Muscle of arm (tissue), 14 donors: ENCODE measurements at places on chromosomes 16 and 17. TPM values are rescaled to one million over a fixed set of nuclear protein-coding genes. Genes with fewer than 3 reads are reported as not detected.

- no peak for DNase-seq
Measured at GRCh38 chr16:49789616-49790015, 66.3 kb downstream of the ZNF423 start.

DNA sequence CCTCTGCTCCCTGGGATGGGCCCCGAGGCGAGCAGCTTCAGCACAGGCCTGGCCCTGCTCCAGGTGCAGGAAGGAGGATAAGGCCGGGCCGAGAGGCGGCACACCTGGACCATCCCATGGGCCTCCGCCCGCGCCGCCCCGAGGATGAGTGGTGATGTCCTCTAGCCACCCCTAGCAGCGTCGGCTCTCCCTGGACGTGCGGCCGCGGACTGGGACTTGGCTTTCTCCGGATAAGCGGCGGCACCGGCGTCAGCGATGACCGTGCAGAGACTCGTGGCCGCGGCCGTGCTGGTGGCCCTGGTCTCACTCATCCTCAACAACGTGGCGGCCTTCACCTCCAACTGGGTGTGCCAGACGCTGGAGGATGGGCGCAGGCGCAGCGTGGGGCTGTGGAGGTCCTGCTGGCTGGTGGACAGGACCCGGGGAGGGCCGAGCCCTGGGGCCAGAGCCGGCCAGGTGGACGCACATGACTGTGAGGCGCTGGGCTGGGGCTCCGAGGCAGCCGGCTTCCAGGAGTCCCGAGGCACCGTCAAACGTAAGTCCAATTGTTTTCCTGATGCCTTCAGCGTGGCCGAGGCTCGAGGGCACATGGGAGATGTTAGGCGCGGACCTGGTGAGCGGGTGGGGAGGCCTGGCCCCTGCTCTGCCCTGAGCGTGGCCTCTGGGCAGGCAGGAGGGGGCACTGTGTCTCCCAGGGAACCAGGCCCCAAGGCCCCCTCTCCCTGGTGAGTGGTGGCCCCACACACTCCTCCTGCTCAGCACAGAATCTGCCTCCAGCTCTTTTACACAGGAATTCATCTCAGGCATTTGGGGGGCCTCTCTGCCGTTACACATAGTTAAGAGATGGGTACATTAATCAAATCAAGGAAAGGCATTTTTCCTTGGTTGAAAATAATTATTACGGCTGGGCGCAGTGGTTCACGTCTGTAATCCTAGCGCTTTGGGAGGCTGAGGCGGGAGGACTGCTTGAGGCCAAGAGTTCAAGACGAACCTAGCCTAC, 855 bp downstream of the TMEM204 start:
- DNase-seq = no peak

GRCh38 chr17:61382796-61383688, 16.6 kb upstream of the TBX2 start:
- no peak for DNase-seq

- DNase-seq = no peak
Measured at GRCh38 chr17:13864521-13864920, 204.8 kb upstream of the COX10 start.

The CDT1 gene
- polyA plus RNA-seq = 6.3 TPM

DNA sequence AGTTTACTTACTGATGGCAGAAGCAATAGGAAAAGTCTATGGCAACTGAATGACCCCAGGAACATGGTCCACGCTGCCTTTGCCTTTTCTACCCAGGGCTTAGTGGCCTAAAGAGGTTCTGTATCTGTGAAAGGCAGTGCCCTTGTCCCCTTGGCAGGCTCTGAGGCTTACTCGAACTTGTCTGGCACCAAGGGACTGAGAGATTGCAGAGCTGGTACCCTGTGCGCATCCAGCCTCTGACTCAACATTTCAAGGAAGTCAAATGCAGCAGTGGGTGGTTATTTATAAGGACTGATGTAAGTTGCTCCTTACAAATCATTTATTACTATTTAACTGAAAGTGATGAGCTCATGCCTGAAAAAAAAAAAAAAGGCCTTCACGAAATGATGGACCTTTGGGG, 299.9 kb upstream of the MYOCD start:
- no peak for DNase-seq

- no peak for DNase-seq
Measured at GRCh38 chr16:73326770-73327470, 279.0 kb upstream of the ZFHX3 start.

DNA sequence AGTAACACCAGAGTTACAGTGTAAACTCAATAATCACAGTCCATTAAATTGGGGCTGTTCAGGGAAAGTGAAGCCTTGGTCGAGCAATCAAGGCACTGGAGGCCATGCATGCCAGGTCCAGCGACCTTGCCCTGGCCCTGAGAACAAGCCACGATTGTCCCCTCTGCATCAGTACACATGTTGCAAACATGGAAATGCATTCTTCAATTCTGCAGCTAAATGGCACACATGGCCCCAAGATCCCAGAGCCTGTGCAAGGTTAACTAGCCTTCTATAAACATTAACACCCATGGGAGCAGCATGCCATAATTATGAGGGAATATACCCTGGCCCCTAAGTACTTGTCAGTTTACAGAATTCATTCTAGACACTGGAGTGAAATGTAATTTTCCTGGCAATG, 204.7 kb downstream of the HS3ST3B1 start:
- DNase-seq = no peak

The KRT26 gene
- polyA plus RNA-seq = not detected
